NCI-H526 treated with DMSO at 0.1 percent for 48 hours (cell line): ENCODE measurements at places on chromosomes 3 and 15.

DNA sequence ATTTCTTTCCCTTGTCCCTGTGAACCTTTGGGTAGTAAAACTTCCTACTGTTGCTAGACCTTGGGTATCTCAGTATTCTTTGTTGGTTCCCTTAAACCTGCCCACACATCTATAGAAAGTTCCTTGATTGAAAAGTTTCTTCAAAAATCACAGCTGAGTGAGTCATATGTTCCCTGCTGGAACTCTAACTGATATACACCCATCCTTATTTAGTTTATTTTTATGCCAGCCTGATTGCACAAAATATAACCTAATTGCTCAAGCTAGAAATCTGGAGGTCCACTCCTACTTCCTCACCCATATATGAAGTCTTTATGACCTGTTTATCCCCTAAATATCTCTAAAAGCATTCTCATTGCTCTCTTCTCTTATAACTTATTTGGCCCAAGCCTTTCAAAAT, 13.7 kb upstream of the GJD2 start:
- no peak for DNase-seq

DNA sequence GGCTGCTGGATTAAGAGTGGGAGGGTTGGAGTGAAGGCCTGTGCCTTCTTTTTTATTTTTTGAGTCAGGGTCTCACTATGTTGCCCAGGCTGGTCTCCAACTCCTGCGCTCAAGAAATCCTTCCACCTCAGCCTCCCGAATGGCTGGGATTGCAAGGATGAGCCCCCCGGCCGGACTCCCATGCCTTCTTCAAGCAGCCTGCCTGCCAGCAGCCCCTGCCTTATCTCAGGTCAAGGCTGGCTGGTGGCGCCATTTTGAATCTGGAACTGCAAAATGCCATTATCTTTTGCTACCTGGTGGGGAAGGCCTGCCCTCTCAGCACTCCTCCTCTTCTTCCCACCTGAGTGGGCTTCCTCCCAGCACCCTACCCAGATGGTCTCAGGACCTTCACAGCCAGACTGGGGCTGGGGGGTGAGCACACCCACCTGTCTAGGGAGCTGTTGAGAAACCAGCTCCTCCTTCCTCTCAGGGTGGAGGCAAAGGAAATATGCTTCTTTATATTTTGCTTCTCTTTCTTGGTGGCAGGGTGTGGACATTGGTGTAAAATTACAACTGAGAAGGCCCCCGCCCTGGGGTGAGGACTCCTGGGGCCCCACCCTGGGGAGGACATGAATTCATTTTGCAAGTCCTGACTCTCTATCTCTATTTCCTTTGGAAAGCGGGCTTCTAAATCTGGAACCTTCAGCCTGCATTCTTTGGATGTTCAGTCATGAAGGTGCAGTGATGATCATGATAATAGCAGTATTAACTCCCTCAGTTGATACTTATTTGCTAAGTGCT, 7.7 kb upstream of the FLNB start:
- no peak for DNase-seq

DNA sequence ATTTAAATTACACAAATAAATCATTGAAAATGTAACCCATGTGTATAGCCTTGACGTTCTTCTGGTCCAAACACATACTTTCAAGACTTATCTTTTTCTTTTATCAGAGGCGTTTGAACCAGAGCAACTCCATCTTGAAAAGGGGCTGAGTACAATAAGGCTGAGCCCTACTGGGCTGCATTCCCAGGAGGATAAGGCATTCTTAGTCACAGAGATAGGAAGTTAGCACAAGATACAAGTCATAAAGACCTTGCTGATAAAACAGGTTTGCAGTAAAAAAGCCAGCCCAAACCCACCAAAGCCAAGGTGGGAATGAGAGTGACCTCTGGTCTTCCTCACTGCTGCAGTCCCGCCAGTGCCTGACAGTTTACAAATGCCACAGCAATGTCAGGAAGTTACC, 101.0 kb upstream of the IGSF10 start:
- DNase-seq = no peak

DNA sequence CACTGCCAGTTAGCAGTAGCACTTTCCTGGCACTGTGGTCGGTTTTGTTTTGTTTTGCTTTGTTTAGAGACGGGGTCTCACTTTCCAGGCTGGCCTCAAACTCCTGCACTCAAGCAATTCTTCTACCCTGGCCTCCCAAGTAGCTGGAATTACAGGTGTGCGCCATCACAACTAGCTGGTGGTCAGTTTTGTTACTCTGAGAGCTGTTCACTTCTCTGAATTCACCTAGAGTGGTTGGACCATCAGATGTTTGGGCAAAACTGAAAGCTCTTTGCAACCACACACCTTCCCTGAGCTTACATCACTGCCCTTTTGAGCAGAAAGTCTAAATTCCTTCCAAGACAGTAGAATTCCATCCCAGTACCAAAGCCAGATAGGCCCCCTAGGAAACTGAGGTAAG, 22.6 kb downstream of the CLDN18 start:
- no peak for DNase-seq

- DNase-seq = no peak
These were observed 80.7 kb upstream of the PSMD6 start for GRCh38 chr3:64104006-64104405.

- no peak for DNase-seq
These were observed 8.0 kb downstream of the AMIGO3 start for GRCh38 chr3:49711489-49711888.

DNA sequence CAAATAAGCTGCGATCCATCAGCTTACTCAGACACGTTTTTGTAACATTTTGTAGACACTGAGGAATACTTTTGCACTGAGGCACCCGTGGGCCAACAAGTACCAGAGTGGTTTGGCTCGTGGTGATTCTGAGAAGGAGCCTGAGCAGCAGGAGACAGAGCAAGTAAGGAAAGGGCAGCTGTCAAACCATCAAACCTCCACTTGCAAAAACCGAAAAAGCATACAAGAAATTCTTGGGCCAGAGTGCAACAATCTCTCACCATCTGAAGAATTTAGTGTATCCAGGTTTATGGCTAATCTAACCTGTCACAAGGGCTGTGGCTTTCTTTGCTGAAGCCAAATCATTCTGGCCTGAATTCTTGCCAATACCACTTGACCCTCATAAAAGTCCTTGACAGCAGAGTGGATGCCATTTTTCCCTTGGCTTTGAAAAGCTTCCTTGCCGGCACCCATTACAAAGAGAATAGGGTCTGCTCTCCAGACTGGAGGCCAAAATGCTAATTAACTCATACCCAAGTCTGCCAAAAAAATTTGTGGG, 56.7 kb downstream of the MYO1E start:
- no peak for DNase-seq

DNA sequence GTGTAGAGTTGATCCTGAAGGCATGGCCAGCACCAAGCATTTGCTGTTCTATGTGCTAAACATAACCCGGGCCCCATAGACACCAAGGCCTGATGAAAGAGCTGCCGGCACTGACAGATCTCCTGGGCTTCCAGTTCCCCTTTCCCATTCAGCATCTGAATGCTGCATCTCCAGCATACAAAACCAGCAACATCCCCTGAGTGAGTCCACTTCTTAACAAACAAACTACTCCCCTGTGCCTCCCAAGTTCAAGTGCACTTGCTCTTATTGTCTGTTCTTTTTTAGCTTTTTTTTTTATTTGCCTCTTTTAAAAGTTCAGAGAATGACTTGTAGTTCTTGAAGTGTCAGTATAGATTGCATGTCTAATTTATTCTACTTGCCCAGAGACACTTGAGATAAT, 156.0 kb downstream of the EDEM1 start:
- DNase-seq = no peak

- DNase-seq = no peak
These were observed 103.5 kb upstream of the TRIM42 start for GRCh38 chr3:140574375-140574774.

DNA sequence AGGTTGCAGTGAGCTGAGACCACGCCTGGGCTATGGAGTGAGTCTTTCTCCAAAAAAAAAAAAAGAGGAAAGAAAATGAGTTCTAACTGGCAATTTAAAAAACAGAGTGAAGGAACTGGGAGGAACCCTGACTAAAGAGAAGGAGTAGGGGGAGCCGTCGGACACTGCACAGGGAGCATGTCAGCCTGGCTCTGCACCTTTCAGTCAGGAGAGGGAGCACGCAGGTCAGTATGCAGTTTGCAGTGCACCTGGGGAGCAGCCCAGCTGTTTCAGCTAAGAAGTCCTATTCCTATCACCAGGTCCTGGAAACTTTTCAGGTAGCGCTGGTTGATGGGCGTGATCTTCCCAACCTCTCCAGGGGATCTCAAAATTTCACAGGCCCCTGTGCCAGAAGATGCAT, 14.9 kb upstream of the ZXDC start:
- DNase-seq = no peak

DNA sequence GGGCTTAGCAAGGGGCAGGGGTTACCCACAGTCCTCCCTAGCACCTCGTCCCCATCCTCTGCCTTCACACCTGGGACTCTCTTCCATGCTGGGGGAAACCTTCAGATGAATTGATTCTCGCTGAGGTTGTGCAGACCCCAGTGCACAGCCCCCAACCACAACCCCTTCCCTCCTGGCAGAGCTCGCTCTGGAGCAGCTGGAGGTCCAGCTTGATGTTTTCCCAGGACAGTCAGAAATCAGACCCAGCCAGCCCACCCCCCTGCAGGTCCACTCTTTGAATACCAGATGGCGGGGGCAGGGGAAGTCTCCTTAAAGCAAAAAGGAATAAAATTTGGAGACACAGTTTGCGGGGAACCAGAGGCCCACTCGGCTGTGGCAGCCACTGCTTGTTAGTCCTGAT, 234.4 kb downstream of the XXYLT1 start:
- DNase-seq = no peak

- no peak for DNase-seq
These were observed 56.6 kb upstream of the KLF13 start for GRCh38 chr15:31269816-31270575.

DNA sequence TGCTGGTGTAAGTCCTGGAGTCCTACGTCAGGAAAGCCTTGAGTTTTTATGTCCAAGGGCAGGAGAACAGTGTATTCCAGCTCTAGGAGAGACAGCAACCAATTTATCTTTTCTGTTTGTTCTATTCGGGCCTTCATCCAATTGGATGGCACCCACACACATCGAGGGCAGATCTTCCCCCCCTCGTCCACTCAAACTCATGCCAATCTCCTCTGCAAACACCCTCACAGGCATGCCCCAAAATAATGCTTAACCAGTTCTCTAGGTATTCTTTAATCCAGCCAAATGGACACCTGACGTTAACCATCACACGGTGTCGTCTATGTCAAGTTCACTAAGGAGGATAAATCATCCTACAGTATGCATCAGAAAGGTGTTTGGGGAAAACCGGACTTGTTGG, 102.5 kb upstream of the TRPM1 start:
- no peak for DNase-seq

DNA sequence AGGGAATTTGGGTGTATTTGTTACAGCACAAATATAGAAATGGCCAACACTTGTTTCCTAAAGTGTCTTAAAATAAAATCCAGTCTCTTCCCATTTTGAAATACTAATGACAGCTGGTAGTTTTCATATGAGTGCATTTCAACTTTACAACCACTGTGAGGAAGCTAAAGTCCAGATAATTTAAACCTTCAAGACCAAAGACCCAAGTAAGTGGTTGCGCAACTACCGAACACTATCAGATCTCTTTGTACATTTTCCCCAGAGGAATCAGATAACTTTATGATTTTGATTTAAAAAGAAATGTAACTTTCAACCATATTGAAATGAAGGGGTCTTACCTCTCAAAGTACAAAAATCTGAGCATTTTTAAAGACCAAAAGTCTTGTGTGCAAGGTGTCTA, 14.3 kb downstream of the BCL2L10 start:
- DNase-seq = no peak

GRCh38 chr3:65402597-65402996, 636.1 kb downstream of the MAGI1 start:
- DNase-seq = no peak

GRCh38 chr3:69433121-69433968, 47.5 kb upstream of the FRMD4B start:
- no peak for DNase-seq

DNA sequence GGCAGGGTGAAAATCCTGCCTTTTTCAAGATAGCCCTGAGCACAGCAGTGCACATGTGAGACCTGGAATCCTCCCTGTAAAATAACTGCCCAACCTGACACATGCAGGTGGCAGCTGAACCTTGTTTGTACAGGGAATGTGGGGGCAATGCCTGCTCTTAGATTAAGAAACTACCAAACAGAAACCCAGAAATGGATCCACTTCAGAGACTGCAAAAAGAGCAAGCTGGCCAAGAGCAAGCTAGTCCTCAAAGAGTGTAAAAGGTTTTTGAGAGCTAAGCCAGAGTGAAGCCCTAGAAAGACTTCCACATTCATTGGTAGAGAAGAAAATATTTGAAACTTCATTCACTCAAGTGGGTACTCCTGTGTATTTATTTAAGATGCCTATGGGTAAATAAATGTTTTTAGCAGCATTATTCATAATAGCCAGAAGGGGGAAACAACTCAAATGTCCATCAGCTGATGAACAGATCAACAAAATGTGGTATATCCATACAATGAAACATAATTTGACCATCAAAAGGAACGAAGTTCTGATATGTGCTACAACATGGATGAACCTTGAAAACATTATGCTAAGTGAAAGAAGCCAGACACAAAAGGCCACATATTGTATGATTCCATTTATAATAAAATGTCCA, 96.0 kb upstream of the TSC22D2 start:
- no peak for DNase-seq

DNA sequence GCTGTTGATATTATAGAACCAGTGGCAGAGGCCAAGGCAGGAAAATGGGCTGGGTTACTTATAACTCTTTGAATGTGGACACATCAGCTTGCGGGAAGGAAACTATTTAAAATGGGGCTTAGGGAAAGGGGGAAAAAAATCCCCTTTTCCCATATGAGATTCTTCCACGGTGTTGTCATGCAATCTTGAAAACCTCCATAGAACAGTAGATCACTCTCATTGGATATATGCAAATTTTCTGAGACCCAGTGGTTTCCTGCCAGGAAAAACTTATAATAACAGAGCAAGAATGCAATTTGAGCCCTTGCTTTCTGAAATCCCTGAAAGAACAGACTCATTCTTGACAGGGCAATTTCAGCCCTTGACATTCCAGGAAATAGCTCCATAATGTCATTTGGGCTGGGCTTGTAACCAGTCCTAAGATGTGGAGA, 31.1 kb downstream of the TMEM212 start:
- DNase-seq = peak; percentile 24

- no peak for DNase-seq
These were observed 1.2 kb downstream of the PRR20G start for GRCh38 chr3:127286571-127287140.

GRCh38 chr3:149519912-149520311, 45.4 kb downstream of the TM4SF4 start:
- DNase-seq = no peak

DNA sequence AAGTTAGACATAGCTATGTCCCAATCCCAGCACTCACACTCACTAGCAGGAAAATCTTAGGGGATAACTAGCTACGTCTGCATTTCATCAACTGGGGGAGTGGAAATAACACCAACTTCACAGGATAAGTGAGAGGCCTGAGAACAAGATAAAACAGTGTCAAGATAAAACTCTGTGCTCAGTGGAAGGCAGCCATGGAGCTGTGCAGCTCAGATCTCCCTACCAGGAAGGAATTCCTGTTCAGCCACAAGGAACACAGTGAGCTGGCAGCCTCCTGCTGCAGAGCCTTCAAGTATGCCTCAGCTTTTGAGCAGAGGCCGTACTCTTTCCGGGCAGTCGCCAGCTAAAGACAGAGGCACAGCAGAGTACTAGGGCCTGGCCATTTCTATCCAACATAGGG, 115.8 kb upstream of the TOPAZ1 start:
- DNase-seq = no peak
